ENCODE measurements at places on chromosomes 1 and 21.

DNA sequence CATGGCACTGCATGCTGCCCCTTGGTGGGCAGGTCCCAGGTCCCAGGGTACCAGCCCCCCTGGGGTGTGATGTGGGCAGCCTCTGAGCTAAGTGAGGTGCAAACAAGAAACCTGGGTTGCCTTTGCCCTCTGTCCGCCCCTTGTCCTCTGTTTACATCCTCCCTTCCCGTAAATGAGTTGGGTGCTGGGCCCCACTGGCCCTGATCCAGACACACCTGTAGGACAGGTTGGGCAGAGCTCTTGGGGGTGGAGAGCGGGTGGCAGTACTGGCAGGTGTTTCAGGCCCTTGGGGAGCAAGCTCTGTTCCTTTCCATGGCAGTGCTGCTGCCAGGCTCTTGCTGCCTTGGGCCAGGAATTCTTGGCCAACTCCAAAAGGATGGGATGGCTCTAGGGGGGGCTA lies 35.8 kb downstream of the ELF3 start:
- DNase-seq = no peak

DNA sequence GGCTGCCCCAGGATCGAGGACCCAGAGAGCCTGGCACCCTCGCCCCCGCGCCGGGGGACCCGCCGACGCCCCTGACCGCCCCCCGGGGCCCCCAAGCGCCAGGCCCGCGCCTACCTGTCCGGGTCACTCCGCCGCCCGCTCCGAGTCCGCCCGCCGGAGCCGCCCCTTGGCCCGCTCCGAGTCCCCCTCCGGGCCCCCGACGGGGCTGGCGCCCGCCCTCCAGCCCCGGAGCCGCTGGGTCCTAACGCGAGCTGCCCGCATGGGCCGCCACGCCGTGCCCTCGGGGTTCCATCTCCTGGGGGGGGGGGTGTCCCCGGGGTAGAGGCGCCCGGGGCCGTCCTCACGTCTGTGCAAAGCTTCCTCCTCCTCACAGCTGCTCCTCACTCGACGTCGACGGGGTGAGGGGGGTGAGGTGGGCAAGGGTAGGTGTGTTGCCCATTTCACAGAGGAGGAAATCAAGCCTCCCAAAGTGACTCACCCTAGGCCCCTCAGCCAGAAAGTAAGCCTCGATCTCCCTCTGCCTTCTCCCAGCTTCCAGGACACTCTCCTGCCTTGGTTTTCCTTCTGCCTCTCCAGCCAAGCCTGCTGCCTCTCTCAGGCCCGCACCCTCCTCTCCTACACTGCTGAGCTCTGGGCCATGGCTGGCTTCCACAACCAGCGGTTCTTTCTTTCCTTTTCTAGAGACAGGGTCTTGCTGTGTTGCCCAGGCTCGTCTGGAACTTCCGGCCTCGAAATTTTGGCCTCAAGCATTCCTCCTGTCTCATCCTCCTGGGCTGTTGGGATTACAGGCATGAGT lies at the start of gene MFAP2:
MFAP2 (minus strand) TSS at position 148 of the 796 bp plus-strand sequence. CDS start 2,347 bp downstream, outside the sequence.
- no peak for DNase-seq

DNA sequence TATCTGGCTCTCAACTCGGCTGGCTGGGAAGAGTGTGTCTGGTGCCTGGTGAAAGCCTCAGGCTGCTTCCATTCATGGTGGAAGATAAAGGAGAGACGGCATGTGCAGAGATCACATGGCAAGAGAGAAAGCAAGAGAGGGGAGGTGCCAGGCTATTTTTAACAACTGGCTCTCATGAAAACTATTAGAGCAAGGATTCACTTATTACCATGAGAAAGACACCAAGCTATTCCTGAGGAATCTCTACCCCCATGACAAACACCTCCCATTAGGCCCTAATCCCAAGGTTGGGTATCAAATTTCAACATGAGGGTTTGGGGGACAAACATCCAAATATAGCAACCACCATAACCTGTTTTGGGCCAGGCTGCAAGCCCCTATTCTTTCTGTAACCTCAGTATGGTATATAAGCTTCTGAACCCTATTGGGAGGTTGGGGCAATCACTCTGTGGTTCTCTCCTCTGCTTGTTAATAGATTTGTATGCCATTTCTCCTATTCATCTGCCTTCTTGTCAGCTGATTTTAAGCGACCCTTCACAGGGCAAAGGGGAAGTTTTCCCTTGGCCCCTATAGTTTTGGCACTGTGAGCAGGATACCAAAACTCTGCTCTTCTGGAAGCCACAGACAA lies 179.0 kb upstream of the TNR start:
- DNase-seq = no peak

GRCh38 chr1:178011465-178011828 lies 41.6 kb upstream of the SEC16B start:
- DNase-seq = no peak

DNA sequence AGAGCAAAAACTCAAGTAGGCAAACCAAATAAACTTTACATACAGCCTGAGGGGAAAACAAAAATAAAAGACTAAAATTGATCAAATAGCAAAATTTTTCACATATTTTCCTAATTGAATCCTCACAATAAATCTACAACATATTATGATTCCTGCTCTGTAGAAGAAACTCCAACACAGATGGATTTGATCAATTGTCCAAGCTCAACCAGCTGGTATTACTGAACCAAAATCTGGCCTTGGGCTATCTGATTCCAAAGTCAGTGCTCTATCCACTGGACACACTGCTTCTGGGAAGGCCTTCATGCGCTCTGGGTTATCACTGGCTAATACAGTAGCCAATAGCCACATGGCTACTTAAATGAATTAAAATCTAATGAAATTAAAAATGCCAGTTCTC lies 39.3 kb downstream of the PCNX2 start:
- DNase-seq = no peak

DNA sequence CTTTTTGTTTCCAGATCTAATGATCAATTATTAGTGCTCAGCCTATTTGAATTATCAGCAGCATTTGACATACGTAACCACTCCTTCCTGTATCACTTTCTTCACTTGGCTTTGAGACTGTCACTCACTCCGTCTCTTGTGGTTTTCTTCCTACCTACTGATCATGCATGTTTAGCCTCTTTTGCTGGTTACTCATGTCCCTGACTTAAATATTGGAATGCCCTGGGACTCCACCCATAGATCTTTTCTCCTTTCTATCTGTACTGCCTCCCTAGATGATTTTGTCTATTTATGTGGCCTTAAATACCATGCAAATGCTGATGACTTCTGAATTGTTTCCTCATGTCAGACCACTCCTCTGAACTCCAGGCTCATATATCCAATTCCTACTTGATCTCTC lies 57.7 kb upstream of the PDE4B start:
- DNase-seq = no peak

DNA sequence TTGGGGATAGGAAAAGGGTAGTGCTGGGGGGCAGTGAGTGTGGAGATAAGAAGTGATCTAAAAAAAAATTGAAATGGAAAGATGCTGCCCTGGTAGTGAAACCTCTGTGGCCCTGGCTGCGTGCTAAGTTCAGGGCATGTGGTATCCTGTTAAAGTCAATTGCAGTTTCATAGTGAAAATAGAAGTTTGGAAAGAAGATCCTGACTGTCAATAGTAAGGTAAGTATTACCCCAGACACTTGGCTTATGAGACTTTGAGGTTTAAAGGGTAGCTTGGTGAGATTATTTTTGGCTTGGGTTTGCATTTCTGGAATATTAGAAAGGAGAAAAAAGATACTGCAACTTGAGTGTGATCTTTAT lies 6.8 kb downstream of the ARID1A start:
- DNase-seq = no peak

DNA sequence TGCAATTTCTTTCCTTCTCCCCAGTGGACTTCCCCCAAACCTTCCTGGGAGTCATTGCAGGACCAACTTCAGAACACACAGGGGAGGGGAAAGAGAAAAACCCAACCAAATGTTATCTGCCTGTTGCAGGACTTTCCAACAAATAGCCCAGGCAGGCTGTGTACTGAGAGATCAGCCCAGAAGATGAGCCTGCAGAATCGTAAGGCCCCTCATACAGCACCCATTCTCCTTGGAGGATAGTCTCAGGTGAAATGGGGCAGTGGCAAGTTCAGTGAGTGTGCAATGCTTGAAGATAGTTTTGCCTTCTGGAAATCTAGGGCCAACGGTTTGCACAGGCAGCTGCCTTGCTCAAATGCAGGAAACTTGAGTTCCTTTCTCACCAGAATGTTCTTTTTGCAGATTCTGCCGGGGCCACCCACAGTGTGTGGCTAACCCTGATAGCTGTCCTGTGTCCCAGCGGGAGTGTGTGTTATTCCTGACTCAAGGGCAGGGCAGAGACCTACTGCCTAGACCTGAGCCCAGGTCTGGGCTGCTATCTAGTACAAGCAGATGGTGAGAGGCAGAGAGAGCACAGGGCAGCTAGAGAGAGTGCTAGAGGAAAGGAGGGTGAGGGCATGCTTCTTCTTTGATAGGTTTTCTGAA lies 48.8 kb downstream of the GADD45A start:
- no peak for DNase-seq

DNA sequence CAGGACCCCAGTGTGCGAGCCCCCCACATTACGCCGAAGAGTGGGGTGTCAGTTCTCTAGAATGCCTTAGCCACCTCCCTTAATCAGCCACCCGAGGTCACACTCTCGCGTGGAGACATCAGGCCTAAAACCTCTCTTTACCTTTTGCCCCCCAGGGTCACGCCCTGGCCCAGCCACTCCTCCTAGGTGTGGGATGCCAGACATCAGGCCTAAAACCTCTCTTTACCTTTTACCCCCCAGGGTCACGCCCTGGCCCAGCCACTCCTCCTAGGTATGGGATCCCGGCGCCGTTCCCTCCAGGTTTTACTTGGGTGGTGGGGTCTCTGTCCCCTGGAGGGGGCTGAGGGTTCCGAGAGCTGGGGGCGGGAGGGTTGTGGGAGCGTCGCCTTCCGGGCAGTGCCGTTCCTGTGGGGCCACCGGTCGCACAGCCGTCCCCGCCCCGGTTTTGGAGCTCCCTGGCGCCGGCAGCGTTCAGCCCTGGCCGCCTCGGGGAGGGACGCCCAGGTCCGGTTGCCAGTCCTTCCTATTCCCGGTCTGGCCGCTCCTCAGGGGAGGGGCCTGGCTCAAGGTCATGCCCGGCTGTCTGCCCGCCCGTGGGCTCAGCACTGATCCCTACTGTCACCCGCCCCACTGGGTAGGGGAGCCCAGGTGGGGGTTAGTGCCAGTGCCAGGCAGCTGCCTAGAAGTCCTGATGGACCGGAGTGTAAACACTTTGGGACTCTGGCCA lies 882 bp downstream of the VPS13D start:
- no peak for DNase-seq

DNA sequence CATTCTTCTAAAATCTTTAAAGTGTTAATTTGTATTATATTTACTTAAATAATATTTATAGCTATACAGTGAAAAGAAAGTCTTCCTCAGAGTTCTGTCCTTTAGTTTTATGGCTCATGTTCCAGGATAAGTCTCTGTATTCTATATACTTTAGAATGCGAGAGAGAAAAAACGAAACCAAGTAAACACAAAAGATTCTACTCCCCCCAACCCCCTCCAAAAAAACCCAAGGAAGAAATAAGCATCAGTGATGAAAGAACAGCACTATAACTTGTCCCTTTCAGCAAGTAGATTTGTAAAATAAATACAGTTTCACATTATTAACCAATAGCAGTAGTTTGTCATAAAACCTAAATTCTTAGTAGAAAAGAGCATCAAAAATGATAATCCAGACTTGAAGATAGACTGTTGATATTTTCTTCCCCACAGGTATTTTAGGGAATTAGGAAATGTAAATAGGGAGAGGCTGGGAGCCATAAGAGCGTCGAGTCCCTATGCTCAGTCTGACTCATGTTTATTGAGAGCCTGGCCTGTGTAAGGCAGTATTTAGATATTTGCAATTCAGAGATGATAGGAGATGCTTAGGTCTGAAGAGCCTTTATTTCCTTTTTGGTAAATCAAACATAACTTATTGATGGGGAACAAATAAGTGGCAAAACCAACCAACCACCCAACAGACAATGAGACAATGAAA lies 35.5 kb downstream of the CDC14A start:
- DNase-seq = no peak

- no peak for DNase-seq
Observed at GRCh38 chr1:96104506-96104905, 617.1 kb upstream of the PTBP2 start.

- no peak for DNase-seq
Observed at GRCh38 chr1:170461291-170461747, 70.6 kb upstream of the GORAB start.

- peak; percentile 1 for DNase-seq
Observed at GRCh38 chr1:101520302-101520701, 283.5 kb downstream of the S1PR1 start.

DNA sequence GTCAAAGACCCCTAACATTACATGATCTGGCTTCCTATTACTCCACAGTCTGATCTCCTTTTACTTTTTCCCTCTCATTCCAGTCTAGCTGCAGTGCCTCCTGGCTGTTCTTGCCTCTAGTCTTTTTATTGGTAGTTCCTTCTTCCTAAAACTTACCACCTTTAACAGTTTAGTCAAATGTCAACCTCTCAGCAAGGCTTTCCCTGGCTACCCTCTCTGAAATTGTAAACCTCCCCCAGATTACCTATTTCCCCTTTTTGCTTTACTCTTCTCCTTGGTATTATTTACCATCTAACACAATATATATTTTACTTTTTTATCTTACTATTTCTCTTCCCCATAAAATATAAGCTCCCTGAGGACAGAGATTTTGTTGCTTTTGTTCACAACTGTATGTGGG lies 129.6 kb downstream of the CLEC20A start:
- no peak for DNase-seq

GRCh38 chr21:28174701-28175100 lies 818.0 kb downstream of the LTN1 start:
- DNase-seq = no peak

DNA sequence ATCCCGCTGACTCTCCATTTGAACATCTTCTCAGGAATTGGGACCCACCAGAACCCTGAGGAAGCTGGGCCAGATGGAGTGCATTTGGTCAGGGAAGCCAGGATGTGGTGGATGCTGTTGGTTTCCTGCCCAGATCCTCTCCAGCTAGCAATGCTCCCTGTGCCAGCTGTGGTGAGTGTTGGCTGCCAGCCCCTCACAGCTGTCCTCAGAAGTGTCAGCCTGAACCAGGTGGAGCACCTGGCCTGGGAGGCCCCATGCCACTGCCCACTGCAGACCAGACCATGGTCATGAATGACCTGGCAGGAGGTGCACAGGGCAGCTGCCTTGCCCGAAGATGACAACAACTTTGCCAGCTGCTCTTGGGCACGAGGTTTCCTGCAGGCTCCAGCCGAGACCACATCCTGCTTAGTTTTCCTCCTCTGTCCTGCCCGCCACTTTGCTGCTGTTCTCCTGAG lies 54.4 kb downstream of the PRSS38 start:
- DNase-seq = peak; percentile 61

DNA sequence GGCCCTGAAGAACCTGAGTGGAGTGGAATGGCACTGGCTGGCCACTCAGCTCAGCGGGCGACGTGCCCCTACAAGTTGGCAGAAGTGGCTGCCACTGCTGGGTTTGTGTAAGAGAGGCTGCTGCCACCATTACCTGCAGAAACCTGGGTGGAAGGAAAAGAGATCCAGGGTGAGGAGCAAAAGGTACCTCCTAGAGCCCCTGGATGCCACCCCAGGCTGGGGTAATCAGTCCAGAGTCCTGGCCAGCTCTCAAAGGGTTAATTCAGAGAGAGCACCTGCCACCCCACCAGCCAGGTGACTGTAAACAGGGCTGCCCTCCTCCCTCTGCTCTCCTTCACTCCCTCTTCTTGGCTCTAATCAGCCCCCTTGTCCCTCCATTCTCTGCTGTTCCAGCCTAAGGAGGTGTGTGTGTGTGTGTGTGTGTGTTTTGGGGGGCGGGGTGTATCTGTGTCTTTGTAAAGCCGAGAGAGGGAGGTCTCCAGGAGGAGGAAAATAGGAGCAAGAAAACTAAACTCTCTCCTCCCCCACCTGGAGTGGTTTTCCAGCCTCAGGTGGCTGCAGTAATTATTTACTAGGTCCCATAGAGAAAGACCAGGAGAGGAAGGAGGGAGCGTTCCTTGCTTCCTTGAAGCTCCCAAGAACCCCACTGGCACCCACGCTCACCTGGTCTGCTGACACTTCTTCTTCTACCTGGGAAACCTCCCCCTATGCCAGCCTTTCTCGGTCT lies 12.6 kb downstream of the TRIM46 start:
- no peak for DNase-seq
